ENCODE measurements at places on chromosomes 3 and 15. TPM values are rescaled to one million over a fixed set of nuclear protein-coding genes. Genes with fewer than 3 reads are reported as not detected.

The SLC24A5 gene
- polyA plus RNA-seq = not detected

GRCh38 chr3:163671201-163671600 is 1407.1 kb downstream of the SI start:
- DNase-seq = no peak

DNA sequence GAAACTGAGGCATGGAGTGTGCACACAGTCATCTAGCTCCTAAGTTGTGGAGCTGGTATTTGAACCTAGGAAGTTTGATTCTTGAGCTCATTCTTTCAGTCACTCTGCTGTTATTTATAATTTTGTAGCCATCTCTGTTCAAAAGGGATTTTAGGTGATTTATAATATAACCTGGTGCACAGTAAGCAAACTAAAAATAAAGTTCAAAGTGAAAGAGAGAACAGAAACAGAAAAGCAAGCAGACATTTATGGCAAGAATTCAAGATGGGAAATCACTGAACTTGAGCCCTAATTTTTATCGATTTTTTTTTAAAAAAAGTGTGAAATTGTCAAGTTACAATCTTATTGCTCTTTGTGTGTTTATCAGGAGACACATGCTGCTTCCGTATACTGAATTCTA is 71.4 kb upstream of the SLC7A14 start:
- DNase-seq = no peak

DNA sequence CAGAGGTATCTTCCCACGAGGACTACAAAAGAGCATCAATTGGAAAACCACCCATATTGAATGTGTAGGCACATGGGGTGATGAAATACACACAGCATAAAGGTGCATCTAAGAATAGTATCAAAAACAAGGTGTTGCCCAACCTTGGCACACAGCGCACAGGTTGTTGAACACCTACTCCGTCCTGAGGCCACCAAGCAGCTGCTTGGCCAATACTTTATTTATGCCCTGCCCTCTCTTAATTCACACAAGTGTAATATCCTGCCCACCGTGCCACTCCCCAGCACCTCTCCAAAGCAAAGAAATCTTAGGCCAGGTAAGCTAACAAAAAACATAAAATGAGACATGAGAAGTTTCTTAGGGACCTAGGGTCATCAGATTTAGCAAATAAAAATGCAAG is 31.2 kb downstream of the WWTR1 start:
- no peak for DNase-seq

All from AG04450 (cell line).